Effector memory CD4-positive, alpha-beta T cell (primary cell): ENCODE measurements at places on chromosomes 16 and 17.

DNA sequence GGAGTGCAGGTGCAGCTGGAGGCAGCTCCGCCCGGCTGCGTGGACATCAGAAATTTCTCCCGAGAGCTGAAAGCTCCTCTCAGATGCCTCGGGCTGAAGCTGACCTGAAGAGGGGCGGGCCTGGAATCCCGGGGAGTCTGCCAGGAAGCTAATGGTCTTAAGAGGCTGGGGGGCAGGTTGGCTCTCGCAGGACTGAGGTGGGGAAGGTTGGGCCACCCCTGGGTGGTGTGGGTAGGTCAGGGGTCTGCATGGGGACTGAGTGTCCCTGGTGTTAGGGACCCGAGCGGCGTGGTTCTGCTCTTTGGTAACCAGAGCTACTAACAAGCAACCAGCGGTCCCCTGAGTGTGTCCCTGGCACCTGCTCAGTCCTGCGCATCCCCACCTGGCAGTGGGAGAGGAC is 3.5 kb downstream of the CHMP6 start:
- DNase-seq, result no peak

- DNase-seq, result no peak
These were observed 301.6 kb upstream of the C16orf82 start for GRCh38 chr16:26765087-26765486.

DNA sequence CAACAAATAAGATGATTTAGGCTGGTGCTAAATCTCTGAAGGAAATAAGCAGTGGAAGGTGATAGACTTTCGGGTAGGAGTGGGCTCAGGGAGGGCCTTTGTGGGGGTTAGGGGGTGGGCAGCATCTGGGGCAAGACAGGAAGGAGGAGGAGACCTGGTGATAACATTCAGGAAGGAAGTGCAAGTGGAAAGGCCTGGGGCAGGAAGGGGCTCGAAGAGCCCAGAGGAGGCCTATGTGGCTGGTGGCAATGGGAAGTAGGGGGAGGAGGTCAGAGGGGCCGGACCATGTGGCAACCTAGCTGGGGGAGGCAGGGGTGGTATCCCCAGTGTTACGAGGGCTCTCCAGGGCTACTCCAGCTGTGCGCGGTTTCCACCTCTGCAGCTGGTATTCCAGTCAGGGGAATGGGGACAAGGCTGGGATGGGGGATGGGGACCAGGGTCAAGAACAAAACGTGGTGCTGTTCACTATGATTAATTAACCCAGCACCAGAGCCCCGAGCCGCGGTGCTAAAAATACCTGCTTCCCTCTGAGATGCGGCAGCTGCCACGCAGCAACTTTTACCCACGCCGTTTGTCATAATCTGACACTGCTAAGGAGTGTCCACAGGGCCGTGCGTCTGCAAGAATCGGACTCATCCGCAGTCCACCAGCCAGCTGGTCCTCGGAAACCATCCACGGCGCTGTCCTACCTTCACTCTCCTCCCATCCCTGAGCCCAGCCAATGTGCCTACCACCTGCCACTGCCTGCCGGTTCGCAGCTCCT is 5.2 kb upstream of the CCDC182 start:
- DNase-seq, result no peak

- no peak for DNase-seq
These were observed 183.8 kb upstream of the XYLT1 start for GRCh38 chr16:17654571-17654970.

DNA sequence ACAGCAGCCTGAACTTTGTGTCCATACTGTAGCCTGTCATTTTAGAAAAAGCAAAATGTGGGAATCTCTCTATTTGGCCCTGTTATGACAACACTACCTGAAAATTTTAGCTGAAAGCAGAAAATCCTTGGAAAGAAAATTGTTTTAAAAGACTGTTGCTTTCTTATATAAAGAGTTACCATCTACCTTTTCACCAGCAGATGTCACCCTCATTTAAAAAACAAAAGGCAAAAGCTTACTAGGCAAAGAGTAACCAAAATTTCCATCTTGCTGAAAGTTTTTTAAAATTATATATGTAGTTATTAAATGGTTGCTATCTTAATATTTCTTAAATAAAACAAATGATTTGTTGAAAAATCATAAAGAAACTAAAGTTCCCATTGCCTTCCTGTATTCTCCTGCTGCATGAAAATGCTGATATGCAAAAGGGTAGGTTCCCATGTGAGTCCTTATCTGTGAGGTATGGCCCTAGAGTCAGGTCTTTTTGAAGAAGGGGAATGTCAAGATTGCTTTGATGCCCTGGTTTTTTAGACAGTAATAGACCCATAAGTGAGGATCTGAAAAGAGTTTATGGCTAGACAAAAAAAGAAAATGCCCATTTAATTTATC is 61.0 kb downstream of the TNRC6C start:
- no peak for DNase-seq

DNA sequence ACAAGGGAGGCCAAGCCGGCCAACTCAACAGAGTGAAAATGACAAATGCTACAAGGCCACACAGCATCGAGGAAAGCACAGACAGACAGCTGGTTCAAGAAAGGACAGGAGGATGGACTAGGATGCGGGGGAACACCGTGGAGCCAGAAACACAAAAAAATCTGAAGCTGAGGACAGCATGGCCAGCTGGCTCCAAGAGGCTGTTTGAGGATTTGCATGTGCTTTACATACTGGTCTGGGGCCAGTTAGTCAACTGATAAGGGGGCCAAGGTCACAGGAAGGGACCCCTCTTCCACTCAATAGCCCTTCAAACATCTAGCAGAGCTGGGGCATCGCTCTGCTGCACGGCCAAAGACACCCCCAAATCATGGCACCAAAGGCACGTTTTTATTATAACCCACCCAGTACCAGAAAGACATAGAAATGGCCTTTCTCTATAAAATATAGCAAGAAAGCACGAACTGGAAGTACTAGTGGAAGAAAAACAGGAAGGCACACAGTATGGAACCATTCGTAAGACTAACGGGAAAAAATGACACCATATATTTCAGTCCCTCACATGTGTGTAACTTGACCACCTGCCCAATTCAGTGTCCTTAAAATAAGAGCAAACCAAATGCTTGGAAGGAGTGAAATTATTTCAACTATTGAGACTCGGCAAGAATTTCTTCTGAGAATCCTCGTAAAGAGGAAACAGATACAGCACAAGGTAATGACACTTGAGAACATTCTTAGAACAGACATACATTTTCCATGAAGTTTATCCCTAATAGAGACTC is 7.8 kb upstream of the SRL start:
- DNase-seq, result no peak

DNA sequence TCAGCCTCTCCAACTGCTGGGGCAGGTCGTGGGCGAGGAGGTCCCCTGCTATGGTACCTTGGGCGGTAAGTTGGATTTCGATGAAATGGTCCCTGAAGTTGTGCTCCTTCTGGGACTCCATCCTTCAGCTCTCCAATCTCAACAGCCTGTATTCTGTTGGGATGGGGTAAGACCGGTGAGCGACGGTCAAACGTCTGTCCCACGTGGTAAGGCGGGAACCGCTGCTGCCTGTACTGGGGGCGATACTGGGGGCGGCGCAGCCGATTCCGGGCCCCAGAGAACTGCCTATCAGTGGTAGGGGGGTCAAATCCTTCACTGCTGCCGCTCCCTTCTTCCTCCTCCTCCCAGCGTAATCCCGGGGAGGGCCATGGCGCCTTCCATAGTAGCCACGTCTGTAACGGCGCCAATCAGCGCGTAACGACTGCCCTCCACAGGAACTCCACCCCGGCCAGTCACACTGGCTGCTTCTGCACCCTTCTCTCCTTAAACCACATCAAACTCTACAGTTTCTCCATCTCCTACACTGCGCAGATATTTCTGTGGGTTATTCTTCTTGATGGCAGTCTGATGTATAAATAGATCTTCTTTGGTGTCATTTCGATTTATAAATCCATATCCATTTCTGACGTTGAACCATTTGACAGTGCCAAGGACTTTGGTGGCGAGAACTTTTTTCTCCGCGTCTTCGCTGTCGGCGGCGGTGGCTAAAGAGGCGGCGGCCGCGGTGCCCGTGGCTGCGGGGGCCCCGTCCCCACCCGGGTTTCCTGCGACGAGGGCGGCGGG is 41.1 kb downstream of the AHSP start:
- DNase-seq, result no peak

GRCh38 chr16:9012848-9013507 is 49.3 kb upstream of the USP7 start:
- DNase-seq, result no peak

DNA sequence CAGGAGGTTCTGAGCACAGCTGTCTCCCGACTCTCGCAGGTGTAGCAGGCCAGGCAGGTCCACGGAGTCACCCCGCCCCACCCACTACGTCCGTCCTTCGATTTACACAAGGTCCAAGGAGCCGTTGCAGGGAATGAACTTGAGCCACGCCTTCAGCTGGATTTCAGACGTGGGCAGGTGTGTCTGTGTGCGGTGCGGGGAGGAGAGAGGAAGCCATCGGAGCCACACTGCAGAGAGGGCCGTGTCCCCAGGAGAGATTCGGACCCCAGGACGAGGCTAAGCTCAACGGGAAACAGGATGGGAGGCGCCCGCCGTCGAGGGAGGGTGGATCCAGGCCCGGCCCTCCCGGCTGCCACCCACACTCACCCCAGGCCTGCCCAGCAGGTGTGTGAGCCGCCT is 50.3 kb downstream of the RPH3AL start:
- no peak for DNase-seq

DNA sequence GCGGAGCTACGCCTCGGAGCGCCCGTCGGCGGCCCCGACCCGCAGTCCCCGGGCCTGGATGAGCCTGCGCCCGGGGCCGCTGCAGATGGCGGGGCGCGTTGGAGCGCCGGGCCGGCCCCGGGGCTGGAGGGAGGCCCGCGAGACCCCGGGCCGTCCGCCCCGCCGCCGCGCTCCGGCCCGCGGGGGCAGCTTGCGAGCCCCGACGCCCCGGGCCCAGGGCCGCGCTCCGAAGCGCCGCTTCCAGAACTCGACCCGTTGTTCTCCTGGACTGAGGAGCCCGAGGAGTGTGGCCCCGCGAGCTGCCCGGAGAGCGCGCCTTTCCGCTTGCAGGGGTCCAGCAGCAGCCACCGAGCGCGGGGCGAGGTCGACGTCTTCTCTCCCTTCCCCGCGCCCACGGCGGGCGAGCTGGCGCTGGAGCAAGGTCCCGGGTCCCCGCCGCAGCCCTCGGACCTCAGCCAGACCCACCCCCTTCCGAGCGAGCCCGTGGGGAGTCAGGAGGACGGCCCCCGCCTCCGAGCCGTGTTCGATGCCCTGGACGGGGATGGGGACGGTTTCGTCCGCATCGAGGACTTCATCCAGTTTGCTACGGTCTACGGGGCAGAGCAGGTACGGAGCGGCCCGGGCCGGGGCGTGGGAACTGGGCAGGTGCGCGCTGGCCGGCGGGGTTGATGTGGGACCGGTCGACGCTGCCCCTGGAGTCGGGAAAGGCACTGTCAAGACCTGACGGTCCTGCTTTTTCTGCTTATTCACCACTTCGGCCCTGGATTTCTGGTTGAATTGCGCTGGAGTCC is 861 bp downstream of the RAB11FIP3 start:
- no peak for DNase-seq

DNA sequence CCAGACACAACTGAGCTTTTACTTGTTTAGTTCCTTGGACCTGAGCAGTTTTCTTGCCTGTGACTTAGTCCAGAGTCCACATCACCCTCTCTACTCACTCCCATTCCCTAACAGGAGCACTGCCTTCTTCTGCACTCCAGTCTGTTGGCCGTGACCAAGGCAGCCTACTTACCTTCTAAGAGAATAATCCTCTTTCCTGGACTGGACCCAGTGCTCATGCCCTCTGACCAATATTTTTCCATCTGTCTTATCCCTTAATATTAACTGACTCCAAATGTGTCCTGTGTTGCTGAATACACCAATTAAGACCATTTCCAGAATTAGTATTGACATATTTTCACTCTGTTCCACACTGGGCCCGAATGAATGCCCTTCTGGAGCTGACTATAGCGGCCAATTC is 681.0 kb upstream of the KIF2B start:
- DNase-seq, result no peak

DNA sequence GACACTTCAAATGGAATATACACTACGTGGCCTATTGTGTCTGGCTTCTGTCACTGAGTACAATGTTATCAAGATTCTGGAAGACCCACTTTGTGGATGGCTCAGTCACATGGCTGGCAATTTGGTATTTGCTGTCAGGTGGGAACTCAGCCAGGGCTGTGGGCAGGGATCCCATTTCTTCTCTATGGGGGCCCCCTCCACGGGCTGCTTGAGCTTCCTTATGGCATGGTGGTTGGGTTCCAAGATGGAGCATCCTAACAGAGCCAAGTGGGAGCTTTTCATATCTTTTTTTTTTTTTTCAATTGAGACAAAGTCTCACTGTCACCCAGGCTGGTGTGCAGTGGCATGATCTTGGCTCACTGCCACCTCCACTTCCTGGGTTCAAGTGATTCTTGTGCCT is 18.0 kb upstream of the CEP20 start:
- no peak for DNase-seq

DNA sequence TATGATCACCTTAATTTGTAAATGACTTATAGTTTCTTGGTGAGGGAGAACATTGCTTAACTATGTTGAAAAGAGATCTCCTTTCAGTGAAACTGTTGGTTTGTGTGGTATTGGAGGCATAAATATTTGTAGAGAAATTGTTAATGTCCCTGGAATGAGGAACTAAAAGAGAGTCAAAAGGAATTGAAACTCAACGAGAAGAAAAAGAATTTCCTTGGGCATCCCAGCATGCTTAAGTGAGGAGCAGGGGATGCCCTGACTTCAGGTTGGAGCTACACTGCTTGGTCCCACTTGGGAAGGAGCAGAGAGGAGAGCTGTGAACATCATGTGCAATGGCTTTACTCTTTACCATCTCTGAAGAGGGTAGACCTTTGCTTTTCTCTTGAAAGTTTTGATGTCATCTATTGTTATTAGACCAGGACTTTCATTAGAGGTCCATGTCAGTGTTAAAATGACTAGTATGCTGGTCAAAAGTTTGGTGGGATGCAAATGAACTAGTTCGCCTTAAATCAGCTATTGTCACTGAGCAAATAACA is 21.7 kb downstream of the KRT23 start:
- no peak for DNase-seq

DNA sequence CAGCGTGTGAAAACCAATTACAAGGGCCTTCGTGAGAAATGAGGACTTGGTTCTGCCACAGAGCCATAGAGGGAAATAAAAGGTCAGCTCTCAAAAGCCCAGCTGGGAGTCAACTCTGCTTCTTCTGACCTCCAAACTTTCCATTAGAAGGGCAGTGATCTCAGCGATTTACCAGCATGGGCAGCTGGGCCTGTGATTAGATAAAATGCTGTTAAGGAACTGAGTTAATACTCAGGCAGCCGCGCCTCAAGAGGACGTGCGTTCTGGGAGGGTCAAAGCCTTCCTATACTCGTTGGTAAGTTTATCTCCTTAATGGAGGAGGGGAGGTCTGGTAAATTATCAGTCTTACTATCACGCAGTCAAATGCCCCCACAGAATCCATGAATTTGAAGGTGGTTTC is 480.2 kb upstream of the ERCC4 start:
- no peak for DNase-seq

DNA sequence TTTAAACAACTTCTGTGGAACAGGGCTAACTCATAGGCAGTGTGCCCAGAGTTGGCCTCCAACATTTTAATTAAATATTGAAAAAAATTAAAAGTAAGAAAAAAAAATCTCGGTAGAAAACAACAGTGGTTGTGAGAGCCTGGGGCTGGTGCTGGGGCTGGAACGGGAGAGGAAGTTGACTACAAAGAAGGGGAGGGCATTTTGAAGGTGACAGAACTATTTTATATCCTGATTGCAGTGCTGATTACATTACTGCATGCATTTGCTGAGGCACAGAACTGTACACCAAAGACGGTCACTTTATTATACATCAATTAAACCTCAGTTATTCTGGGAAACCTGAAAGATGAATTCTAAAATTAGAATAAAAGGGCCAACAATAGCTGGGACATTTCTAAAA is 142.5 kb downstream of the PARN start:
- no peak for DNase-seq

GRCh38 chr16:71628810-71629209 is 2.8 kb downstream of the MARVELD3 start:
- no peak for DNase-seq

GRCh38 chr16:7363422-7364417 is 31.1 kb downstream of the RBFOX1 start:
- no peak for DNase-seq
